Mesothelial cell of epicardium (in vitro differentiated cells): ENCODE measurements at places on chromosomes 1 and 21.

DNA sequence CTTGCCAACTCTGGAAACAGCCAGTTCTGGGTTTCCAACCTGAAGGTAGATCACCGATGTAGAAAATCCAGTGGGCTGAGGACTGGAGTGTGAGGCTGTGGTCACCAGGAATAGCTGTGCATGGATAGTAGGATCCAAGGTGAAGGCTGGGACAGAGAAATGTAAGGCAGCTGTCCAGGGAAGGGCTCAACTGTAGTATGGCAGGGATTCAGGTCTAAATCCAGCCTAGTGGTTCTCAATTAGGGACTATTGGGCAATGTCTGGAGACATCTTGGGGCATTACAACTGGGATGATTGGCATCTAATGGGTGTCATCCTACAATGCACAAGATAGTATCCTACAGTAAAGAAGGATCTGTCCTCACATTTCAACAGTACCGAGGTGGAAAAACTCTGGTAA lies 67.7 kb upstream of the RUNX1 start:
- no peak for DNase-seq

DNA sequence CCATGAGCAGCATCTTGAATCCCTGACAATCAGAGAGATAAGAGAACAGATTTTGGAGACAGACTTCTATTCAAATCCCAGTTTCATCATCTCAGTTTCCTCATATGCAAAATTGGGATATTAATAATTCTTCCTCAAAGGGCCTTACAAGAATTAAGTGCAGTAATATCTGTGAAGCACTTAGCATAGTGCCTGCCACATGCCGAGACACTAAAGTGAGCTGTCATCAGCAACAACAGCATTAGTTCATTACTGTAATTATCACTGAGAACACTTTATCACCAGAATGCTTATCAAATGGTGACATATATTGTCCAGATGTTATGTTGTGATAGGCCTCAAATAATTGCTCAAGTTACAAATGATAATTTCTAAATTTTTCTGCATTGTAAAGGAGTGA lies 922 bp upstream of the FCRLB start:
- DNase-seq: no peak

- DNase-seq: no peak
These were observed 10.8 kb downstream of the AHDC1 start for GRCh38 chr1:27592931-27593677.

DNA sequence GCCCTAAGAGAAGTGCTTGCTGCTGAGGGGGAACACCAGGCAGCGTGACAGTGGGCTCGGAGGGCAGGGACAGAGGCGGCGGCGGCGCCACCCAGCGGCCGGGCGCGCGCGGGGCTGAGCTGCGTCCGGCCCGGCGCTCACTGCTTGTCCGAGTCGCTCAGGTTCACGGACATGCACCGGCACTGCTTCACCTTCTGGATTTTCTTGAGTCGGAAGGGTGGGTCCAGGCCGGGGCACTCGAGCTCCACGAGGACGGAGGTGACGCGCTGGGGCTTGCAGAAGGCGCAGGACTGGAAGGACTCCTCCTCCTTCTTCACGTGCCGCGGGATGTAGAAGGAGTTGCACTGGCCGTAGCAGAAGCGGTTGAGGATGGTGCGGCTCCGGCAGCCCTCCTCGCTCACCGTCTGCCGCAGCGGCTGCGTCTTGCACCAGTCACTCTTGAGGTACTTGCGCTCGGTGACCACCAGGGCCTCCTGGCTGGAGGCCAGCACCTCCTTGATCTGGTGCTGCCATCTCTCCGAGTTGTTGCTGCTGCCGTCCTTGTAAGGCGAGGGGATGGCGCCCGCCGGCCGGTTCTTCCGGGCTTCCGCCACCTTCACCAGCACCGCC lies 119.0 kb downstream of the GREM2 start:
- DNase-seq: peak; percentile 25

DNA sequence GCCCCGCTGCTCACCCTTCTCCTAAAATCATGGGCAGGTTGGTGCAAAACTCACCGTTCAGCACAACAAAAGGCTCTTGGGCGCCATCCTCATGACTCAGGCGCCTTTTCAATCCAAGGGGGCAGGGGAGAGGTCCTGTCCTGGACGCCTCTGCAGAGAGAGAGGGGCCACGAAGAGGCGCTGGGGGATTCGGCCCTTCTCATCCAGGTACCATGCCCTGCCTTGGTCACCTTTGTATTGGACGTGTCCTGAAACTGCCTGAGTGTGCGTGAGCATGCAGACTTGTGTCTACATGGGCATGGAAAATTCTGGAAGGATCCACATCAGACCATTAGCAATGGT lies 53.5 kb downstream of the SLC37A1 start:
- no peak for DNase-seq

GRCh38 chr1:211309617-211310016 lies 17.0 kb upstream of the TRAF5 start:
- no peak for DNase-seq

GRCh38 chr21:42346866-42347600 lies 3.8 kb downstream of the TFF2 start:
- DNase-seq: no peak

DNA sequence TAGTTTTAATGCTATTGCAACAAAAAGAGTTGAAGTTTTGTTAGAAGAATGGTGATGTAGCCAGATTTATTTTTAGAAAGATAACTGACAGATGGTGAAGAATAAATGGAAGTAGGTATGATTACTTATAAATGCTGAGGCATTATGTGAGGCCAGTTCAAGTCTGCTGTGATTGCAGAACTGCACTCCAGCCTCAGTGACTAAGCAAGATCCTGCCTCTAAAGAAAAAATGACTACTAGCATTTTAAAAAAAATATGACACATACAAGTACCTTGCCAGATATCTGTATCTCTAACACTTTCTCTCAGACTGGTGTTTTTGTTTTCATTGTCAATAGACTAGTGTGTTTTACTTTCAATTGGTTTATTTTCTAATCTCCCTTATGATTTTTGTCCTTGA lies 1242.4 kb upstream of the ADGRL4 start:
- DNase-seq: no peak

GRCh38 chr1:10671090-10671489 lies 125.4 kb downstream of the CASZ1 start:
- no peak for DNase-seq

- DNase-seq: no peak
These were observed 233.0 kb upstream of the CACYBP start for GRCh38 chr1:174766727-174767126.

- DNase-seq: no peak
These were observed 94.9 kb upstream of the VANGL1 start for GRCh38 chr1:115546846-115547245.

DNA sequence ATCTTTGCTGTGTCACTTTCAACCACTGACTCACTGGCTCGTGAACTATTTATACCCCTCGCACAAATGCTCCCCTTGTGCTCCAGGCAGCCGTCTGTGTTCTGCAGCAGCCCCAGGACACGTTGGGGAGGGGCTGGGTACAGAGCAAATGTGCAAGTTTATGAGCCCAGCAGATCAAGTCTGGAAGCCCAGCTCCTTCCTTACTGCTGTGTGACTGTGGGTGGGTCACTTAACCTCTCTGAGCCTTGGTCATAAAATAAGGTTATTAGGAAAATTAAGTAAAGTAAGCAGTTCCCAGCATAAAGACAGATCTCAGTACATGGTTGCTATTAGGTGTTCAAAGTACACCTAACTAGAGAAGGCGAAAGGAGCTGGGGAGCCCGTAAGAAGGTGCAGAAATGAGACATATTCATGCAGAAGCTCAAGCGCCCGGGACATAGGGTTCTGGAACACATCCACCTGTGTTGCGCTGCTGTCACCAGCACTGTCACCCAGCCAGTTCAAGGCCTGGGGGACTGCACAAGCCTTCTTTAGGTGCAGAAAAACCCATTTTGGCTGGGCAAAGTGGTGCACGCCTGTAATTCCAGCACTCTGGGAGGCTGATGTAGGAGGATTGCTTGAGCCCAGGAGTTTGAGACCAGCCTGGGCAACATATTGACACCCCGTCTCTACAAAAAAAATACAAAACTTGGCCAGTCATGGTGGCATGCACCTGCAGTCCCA lies 13.8 kb downstream of the EFHD2 start:
- DNase-seq: no peak

- DNase-seq: no peak
These were observed 129.8 kb upstream of the PRDX6 start for GRCh38 chr1:173347282-173347818.

- DNase-seq: no peak
These were observed 52.2 kb downstream of the FHAD1 start for GRCh38 chr1:15299179-15299578.

GRCh38 chr1:172137703-172138454 lies 282.6 kb upstream of the C1orf105 start:
- no peak for DNase-seq

GRCh38 chr21:31520561-31521098 lies 138.9 kb upstream of the SOD1 start:
- no peak for DNase-seq

DNA sequence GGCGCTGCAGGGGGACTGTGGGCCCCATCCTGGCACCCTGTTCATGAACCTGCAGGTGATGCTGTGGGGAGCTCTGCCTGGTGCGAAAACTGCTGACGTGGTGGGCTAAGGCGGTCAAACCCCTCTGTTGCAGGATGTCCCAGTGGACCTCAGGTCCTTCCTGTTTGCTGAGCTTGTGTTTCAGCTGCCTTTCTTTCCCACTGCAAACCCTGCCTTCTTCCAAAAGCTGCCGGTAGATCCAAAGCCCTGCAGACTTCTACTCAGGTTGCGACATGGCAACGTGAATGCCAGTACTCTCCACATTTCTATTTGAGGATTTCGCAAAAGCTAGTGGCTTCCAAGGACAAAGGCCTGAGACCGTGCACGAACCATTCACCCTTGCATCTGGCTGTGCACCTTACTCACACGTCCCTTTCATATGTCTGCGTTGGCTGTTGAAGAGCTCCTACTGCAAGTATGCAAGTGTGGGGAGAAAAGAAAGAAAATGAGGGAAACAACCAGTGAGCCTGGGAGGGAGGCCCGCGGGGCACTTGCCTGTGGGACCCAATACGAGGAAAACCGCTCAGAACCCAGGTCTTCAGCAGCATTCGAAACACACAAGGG lies 6.2 kb upstream of the RRP1 start:
- no peak for DNase-seq

DNA sequence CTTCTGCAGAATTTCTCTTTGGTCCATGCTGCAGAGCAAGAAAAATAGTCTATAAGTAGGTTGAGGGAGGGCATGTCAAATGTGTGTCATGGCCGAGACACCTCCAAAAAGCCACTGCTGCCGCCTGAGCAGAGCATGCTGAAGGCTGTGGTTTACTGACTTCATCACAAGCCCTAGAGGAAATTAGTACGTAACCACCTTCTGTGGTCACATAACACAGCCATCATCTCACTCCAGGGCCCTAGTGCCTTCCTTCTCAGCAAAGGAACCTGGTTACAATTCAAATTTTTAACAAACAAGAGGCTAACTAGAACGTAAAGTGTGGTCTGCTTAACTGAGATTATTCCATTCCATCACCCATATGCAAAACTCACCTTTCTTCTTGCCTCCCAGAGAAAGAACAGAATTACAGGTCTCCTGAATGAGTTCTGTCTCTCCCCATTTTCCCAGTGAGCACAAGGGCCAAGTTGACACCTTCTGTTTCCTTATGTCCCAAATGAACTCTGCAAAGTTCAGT lies at the start of gene PTPN22:
TSS of gene PTPN22 (minus strand) at position 116 of the 517 bp plus-strand sequence.
- DNase-seq: no peak

DNA sequence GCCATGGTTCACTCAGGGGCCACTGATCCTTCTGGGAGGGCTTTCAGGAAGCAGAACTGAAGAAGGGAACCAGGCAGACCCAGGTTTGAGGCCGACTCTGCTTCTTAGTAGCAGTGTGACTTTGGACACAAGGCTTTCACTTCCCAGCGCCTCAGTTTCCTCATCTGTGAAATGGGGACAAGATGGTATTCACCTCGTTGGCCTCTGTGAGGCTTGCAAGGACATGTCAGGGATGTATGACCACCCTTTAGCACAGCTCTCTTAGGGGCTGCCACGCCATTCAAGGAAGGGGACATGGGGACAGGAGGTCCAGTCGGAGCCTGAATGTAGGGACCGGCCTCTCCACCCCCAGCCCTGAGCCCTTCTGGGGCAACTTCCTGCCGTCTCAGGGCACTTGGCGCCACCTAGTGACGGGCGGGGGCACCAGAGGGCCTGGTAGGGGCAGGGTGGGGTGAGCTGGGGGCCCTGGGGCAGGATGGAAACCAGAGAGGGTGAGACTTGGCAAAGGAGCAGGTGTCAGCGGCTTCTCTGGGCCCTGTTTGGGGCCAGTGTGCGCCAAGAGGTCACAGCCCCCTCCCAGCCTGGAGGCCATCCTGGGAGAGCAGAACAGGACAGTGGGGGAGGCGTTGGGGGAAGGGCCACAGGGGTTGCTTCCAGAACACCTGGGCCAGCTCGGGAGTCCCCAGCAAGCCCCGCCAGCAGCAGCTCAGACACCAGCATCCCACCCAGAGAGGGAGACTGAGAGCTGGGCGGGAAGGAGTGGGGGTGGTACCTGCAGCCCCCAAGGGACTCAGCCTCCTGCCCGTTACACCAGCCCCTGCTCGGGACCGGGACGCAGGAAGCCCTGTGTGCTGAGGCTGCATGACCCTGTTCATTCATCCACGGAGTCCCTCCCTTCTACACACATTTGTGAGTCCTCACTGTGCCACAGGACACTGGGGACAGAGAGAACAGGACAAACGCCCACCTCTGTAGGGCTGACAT lies 102.5 kb upstream of the TARDBP start:
- DNase-seq: no peak

GRCh38 chr1:30008998-30009657 lies 714.3 kb downstream of the MATN1 start:
- no peak for DNase-seq

GRCh38 chr1:193185901-193186731 lies at the start of gene B3GALT2:
Gene B3GALT2 (minus strand): TSS chr1:193186613. CDS start chr1:193181562, 5,051 bp downstream.
- DNase-seq: no peak

GRCh38 chr1:115697619-115698018 lies 55.8 kb downstream of the VANGL1 start:
- no peak for DNase-seq

- DNase-seq: no peak
These were observed 98.1 kb downstream of the TNNI3K start for GRCh38 chr1:74333244-74333643.

GRCh38 chr1:214604523-214604922 lies 1.5 kb downstream of the CENPF start:
- no peak for DNase-seq

GRCh38 chr1:20496241-20496661 lies 10.2 kb upstream of the CAMK2N1 start:
- DNase-seq: no peak
